ENCODE measurements at places on chromosomes 3 and 15. TPM values are rescaled to one million over a fixed set of nuclear protein-coding genes. Genes with fewer than 3 reads are reported as not detected.

GRCh38 chr15:42384597-42384996, 25.3 kb downstream of the CAPN3 start:
- DNase-seq, result no peak
- H3K27ac ChIP-seq, result no peak overlapping the region
- H3K4me1 ChIP-seq, result no peaks in the 10 kb centered on the region
- no peak overlapping the region for H3K4me3 ChIP-seq

- no peaks in the 10 kb centered on the region for H3K36me3 ChIP-seq
- no peaks in the 10 kb centered on the region for H3K4me1 ChIP-seq
- no peaks in the 10 kb centered on the region for H3K27me3 ChIP-seq
- no peak for DNase-seq
- H3K4me3 ChIP-seq, result no peak overlapping the region
Observed at GRCh38 chr3:146375219-146375618, 94.1 kb downstream of the PLSCR2 start.

DNA sequence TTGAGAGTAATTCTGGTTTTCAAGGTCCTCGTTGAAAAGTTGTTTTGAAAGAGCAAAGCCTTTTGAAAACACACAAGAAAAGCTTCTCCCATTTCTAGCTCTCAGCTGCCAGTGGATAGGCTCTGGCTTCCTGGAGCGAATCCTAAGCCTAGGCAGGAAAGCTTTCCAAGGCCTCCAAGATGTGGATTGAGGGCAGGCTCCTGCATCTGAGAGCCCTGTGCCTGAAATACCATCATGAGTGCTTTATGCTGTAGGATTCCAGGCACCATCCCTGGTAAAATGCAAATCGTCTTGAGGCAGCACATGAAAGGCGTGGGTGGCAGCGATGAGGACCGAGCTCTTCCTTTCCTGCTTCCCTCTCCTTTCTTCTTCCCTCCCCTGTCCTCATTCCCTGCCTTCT, 60.7 kb upstream of the CORO2B start:
- H3K4me3 ChIP-seq, result no peak overlapping the region
- no peak for DNase-seq
- H3K27me3 ChIP-seq, result peaks cover 4% of the 10 kb centered on the region

The ZNF502 gene
- total RNA-seq, result 0.94 TPM

The CCK gene
- not detected for total RNA-seq
